ENCODE measurements at places on chromosomes 6 and 20.

GRCh38 chr6:120614723-120615122 lies 719.6 kb downstream of the TBC1D32 start:
- no peak for DNase-seq

- DNase-seq: no peak
Observed at GRCh38 chr6:24883618-24884017, 52.1 kb downstream of the RIPOR2 start.

- DNase-seq: no peak
Observed at GRCh38 chr6:208364-208763, 83.9 kb upstream of the DUSP22 start.

DNA sequence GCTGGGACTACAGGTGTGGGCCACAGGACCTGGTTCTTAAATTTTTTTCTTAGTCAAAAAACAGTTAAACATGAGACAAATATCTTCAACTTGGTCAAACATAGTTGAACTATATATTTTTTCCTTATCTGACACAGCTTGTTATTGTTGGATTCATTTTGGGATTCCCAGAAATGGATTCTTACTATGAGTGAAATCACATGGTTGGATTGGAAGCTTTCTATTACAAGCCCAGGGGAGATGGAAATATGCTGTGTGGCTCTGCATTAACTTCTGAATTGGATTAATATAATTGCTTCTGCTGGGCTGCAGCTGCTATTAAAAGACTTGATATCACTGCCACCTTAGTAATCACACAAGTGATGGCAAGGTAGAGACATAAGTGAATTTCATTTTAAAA lies 126.4 kb upstream of the DUSP22 start:
- DNase-seq: no peak

DNA sequence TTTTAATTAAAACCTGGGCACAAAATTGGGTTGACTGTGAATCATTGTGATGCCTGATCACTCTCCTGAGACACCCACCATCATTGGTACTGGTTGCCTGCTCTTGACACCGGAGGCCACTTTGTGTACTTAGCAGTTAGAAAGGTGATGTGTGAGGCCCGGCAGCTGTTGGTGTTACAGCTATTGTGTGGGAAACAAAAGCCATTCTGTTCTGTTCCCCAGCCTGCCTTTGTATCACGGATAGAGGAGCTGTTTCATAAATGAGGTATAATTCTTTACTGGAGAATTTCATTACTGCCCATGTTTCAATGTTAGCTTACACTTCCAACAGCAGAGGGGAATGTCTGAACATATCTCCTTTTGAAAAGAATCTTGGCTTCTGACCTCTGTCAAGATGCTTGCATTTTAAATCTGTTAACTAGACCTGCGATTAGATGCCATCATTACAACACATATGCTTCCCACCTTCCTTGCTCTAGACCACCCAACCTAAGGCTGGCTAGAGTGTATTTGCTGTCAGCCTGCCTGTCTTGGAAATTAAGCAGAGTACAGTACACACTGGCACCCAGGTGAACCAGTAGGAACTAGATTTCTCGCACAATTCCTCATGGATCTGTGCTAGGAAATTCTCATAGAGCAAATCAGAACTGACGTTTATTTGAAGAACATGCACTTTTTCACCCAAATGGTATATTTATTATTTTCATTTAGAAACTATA lies 142.4 kb upstream of the INSM1 start:
- no peak for DNase-seq

DNA sequence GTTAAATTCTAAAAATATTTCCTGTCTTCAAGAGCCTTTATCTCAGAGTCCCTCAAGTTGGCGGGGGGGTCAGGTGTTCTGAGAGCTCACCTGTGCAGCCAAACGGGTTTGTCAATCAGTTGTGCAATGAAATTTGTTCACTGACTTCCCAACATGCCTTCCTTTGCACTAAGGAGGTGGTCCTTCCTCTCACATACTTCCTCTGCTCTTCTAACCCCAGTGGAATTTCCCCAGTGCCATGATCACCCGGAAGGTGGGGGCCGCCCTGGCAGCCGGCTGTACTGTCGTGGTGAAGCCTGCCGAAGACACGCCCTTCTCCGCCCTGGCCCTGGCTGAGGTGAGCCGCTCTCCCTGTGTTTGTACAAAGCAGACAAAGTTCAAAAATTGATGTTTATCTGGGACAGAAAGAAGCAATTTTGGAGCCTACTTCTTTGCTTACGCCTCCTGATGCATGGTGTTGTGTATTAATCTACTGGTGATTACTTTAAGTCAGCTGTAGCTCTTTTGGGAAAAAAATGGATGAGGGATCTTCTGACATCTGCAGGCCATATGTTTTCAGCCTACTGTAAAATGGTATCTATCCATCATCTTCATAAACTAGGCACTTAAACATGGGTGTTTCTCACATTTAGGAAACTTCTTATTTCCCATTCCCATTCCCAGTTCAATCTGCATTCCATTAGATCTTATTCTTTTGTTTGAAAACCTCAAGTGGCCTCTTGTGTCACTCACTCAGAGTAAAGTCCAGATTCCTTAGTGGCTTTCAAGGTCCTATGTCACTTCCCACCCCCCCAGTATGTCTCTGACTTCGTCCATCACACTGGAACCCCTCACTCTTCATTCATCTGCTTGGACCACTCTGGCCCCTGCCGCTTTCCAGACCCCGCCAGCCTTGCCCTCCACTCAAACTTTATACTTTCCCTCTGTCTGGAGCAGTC lies 10.1 kb downstream of the ALDH5A1 start:
- no peak for DNase-seq

- no peak for DNase-seq
Observed at GRCh38 chr6:401994-402640, 10.6 kb downstream of the IRF4 start.

GRCh38 chr20:36663031-36663430 lies 17.0 kb upstream of the SLA2 start:
- no peak for DNase-seq

Data from CD4-positive, alpha-beta T cell treated with Interleukin-10 for 1 hour (primary cell).